ENCODE measurements at places on chromosomes 4 and X.
A peak's percentile ranks its signal among the peaks of the same experiment; 100 is the strongest.

DNA sequence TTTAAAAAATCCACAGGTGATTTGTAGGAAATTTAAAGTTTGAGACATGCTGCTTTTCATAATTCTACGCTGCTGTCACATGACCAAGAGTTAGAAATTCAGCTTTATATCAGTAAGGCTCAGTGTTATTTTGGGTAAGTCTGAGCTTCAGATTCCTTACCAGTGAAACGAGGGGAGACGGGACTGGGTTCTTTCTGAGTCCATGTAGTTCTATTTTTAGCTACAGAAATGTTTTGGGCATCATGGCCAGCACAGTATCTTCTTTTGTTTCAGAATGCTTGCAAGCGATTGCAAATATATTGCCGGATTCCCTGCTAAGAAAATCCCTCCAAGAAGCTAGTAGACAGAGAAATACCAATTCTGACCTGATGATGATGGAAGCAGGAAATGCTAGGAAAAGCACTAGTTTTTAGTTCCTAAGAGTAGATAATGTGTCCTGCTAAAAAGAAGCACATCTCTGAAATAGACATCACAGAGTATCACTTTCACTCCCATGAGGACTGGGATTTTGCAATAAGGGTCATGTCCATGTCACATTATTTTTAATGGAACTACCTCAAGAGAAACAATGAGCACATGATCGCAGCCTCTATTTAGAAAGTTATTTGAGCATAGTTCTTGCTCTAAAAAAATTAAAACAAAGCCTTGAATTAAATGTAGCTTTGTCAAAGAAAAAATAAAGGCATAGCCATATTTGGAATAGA is 10.9 kb downstream of the ATP1B4 start:
- no peak for DNase-seq

- peak; percentile 4 for DNase-seq
Measured at GRCh38 chr4:15400981-15401671, 26.7 kb upstream of the C1QTNF7 start.

GRCh38 chr4:148366251-148366650 is 76.0 kb downstream of the NR3C2 start:
- no peak for DNase-seq

GRCh38 chr4:87092389-87093141 is 127.9 kb downstream of the KLHL8 start:
- DNase-seq: no peak

DNA sequence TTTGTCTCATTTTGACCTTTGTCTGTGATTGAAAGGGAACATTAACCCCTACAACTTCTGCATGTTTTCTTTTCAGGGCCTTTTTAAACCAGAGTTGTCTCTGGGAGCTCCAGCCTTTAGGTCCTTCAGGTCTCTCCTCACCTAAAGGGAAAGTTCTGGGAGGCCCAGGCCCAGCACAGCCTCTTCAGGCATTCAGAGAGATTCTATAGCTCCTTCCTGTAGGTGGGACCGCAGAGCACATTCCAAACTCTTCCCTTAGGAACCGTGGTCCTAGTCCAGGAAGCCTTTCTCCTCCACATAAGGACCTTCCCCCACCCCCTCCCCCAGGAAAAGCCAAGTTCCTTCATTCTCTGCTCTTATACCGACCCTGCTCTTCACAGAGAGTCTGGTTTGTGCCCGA is 14.9 kb downstream of the NKX6-1 start:
- no peak for DNase-seq

- no peak for DNase-seq
Measured at GRCh38 chr4:129821963-129822362, 726.0 kb downstream of the C4orf33 start.

DNA sequence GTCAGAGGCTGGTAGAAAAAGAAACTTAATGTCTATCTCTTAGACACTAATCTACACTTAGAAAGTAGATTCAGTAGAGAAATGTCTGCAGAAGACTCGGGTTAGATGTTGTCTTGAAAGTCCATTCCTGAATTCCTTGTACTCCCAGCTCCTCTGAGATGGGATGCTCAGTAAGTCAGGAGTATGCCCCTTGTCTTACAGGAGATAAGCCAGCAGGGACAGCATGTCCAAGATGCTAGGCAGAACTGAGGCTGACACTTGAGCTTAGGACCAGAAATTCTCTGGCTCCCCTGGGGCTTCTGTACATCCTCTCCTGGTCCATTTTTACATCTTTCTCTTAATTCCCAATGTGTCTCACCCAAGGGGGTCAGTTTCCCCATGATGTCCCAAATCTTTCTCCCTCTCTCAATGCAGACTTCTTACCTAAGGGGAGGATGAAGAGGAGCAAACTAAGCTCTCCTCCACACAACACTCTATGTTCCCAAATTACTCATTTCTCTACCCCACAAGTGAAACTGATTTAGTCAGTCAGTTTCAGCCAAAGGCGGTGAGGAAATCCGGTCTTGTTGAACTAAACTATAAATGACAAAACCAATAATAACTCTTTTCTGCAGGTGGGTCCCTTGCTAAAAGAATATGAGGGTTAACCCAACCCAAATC is 558.2 kb upstream of the DIPK2B start:
- no peak for DNase-seq

GRCh38 chr4:149549911-149550310 is 265.7 kb downstream of the IQCM start:
- DNase-seq: no peak

- no peak for DNase-seq
Measured at GRCh38 chr4:122041312-122041711, 89.5 kb upstream of the TRPC3 start.

- DNase-seq: no peak
Measured at GRCh38 chr4:10639664-10640063, 44.9 kb downstream of the CLNK start.

- DNase-seq: no peak
Measured at GRCh38 chr4:142036795-142037583, 400.6 kb downstream of the IL15 start.

DNA sequence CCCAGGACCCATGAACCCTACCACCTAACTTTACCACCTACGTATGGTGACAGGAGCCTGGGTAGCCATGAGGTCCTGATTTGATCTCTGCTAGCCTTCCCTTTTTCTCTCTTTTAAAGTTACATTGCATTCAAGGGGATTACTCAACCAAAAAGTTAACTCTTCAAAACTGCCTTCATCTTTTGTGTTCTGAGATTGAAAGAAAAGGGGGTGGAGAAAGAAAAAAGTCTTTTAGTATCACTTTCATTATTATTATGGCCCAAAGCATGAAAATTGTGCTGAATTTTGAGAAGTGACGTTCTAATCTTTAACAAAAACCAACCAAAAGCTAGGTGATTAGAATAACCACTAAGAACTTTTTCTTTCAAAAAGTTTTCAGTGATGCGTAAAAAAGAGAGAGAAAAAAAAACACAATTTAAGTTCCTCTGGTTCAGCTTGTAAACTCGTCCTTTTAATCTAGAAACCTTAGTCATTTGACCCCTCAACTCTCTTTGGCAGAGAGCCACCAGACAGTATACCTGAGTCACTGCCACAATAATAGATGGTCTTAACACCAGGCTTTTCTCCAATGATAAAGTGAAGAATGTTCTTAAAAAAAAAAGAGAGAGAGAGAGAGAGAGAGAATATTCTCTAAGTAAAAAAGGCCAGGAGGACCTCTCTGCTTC is 347.4 kb upstream of the FGF13 start:
- DNase-seq: no peak

GRCh38 chr4:86536151-86536550 is 58.0 kb upstream of the PTPN13 start:
- no peak for DNase-seq

DNA sequence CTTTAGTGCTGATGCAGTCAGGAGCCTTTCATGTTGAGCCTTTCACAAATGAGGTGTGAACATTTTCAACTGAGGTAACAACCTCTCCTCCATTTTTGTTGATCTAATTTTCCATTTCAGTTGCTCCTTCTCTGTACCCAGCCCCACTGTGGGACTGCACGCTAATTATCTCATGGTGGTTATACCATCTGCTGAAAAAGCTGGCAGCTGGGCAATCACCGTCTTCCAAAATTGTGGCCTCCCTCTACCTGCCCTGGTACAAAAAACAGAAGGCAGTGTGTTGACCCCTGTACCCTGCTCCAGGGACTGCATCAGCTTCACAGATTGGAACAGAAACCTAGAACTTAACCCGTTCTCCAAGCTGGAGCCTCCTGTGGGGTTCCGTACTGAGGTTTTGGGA is 72.4 kb upstream of the LONRF3 start:
- no peak for DNase-seq

DNA sequence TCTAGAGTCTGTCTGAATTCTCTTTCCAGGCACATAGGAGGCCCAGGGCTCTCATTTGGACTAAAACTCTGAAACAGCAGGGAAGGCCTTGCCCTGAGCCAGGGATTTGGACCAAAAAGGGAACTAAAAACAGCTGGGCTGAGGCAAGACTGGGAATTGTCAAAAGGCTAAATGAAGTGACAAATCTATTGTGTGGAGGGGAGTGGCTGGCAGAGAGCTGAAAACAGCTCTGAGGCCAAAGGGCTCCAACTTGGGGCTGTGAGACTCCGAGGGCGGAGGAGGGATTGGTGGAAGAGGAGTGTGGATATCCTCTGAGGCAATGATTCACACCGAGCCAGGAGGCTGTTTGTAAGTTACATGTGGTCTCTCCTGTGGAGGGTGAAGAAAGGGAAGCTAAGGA is 63.2 kb downstream of the PHEX start:
- no peak for DNase-seq

- no peak for DNase-seq
Measured at GRCh38 chr4:8891646-8892555, 20.3 kb upstream of the HMX1 start.

DNA sequence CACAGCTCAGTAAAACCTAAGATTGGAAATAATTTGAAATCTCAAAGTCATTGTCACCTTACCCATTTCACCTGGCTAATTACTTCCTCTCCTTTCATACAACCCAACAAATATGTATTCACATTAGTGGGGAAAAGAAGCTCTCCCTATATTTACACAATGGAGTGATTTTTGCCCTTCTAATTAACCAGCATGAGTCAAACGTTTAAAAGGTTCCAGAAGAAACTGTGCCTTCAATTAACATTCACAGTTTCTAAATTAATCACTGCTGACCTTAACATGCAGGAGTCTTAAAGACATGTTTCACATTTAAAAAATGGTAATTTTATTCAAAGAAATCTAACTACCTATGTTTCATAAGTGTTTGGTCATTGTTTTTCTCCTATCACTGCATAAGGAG is 254.6 kb downstream of the CBLL2 start:
- DNase-seq: no peak

DNA sequence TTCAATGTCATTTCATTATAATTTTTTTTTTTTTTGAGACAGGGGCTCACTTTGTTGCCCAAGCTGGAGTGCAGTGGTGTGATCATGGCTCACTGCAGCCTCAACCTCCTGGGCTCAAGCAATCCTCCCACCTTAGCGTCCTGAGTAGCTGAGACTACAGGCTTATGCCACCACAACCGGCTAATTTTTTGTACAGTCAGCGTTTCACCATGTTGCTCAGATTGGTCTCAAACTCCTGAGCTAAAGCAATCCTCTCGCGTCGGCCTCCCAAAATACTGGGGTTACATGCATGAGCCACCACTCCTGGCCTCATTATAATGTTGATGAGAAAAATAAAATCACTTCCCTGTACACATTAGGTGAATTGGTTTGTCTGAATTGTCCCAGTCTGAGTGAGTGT is 16.9 kb downstream of the TAF7L start:
- no peak for DNase-seq

DNA sequence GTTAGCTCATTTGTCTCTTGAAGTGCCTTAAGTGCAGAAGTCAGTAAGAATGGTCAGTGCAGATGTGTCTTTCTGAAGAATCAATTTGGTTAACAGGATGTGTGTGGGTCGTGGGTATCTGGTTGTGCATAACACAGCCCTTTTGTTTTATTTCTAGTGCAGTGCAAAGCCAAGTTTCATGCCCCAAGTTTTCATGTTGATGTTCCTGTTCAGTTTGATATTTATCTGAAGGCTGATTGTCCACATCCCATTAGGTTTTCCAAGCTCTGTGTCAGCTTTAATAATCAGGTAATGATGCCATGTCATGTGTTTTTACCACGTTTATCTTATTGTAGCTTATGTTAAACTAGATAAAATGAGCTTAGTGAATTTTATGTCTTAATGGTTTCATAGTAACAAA is 27.4 kb downstream of the TRAPPC11 start:
- DNase-seq: no peak

DNA sequence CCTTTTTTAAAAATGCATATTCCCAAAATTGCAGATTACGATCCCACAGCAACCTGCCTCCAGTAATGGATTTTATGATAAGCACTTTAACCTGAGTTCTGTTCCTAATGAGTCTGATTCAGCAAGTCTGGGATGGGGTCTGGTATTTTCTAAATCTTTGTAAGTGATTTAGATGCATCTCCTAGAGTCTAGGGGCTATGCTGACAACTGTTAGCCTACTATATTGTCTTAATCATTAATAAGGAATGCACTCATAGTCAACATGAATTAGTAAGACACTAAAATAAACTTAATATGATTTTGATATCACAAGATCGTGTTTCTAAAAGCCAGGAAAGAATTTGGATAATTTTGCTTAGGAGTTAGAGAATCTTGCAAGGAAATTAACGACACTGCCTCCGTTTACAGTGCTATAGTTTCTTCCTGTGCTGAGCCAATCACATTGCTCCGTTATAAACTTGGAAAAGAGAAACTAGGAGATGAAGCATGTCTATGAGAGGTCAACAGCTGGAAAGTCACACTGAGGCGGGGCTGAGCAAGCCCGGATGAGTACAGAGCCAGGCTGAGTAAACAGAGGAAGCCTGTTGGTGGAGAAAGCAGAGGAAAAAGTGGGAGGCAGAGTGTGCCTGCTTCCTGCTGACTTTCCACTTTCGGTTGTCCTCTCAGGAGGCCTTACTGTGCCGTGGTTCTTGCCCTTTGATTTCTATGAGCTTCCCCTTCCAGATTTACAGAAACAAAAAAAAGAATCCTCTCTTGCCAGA is 5.4 kb downstream of the SCARB2 start:
- no peak for DNase-seq

DNA sequence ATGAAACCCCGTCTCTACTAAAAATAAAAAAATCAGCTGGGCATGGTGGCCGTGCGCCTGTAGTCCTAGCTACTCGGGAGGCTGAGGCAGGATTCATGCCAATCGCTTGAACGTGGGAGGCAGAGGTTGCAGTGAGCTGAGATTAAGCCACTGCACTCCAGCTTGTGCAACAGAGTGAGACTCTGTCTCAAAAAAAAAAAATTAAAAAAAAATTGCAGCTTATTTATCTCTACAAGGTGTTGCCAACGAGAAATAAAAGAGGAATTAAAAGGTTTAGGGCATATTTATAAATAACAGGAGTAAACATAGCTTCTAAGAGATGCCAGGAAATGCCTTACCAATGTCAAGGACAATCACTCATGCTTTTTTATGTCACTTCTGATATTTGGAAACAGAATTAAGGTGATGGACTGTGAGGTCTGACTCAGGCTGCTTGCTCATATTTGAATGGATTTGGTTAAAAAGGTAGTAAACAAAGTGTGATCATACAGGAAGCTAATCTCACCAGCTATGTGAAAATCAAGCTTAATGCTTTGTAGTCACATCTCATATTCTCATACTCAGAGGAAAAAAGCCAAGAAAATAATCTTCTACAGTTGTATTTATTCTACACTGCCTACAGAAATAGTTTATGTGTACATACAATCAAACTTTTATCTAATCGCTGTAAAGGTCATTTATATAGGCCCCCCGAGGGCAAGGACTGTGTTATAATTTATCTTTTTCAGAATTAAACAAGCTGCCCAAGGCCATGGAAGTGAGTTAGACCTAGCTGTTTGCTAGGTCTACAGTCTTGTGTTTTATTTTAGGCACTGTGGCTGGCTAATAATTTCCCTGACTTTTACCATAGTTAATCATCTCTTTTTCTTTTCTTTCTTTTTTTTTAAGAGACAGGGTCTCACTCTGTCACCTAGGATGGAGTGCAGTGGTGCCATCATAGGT is 61.1 kb upstream of the RBMX start:
- DNase-seq: no peak
